ENCODE measurements at places on chromosomes 2 and 18.

GRCh38 chr2:167859676-167860075, 387.7 kb downstream of the STK39 start:
- no peak for DNase-seq

DNA sequence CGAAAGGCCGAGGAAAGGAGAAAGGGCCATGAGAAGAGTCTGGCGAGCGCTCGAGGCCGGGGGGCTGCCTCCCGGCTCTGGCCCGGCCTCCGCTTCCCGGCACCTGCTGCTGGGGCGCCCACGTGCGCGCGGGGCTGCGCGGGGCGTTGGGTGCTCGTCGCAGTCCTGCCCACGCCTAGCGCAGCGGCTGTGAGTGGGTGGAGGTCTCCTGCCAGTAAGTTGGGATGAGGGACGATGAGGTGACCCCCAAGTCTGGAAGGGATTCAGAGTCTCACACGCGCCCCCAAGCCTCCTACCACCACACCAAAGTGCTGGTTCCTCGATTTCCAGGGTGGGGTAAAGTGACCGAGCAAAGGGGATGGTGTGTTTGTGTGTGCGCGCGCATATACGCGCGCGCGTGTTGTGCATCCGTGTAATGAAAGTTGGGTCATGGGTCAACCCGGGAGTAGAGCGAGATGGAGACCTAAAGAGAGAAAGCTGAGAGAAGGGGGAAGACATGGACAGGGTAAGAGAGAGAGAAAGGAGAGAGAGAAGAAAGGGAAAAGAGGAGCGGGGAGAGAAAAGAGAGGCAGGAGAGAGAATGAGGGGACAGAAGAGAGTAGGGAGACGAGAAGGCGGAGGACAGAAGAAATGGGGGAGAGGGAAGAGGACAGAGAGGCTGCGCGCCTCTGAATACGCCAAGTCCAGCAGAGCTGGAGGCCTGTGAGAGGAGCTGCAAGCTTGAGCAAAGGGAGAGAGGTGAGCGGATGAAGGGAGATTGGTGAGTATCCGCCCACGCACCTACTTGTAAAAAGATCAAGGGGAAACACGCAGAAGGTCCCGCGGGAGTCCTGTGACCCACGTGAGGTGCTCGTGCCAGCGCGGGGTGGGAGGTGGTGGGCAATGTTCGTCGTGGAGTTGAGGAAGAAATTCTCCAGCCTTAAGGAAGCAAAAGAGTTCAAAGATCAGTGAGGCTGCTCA, 1.7 kb upstream of the NETO1 start:
- DNase-seq: no peak

DNA sequence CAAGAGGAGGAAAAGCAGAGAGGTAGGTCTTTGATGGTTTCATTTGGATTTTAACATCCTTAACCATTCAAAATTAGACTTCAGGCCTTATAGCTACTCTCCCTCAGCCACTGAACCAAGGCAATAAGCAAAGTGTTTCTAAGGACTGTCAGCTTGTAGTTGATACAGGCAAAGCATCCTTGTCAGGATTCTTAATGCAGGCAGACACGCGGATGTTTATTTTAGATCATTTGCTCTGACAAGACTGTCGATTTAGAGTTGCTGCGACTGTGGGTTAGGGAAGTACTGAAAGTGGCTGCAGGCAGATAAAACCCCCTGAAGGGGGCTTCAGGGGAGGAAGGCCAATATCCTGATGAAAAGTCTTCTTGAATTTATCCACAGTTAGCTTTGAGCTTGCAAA, 46.6 kb downstream of the CDH20 start:
- DNase-seq: no peak

DNA sequence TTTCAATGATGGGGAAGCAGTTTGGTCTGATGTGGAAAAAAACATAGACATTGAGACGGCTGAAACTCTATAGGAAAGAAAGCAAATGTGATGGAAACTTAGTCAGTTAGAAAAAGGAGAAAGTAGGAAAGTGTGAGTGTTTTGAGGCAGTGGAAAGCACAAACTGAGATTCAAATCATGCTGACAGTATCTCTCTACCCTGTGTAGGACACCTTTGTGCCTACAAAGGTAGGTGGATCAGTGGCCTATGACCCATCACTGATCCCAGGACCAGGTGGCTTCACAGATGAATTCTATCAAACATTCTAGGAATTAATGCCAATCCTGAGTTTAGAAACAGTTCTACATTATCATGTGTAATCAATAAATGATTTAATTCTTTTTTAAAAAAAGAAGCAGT, 57.1 kb downstream of the CD226 start:
- no peak for DNase-seq

- peak; percentile 8 for DNase-seq
Measured at GRCh38 chr18:25109484-25109883, 242.5 kb downstream of the ZNF521 start.

GRCh38 chr2:41000906-41001305, 549.0 kb upstream of the SLC8A1 start:
- no peak for DNase-seq

DNA sequence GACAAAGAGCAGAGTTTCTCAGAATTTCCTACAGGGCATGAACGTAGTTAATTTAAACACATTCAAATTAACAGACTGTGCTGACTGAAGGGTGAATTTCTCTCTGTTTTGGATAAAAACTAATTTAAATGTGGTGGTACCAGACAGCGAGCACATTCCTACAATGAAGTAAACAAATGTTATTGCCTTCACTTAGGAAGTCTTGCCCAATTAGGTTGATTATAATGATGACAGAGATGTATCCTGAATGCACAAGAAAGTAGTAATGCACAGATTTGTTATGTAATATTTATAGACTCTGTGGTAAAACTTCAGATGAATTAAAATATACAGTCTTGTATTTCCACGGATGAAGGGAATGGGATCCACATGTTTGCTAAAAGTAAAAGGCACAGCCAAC, 507.2 kb downstream of the EPHA4 start:
- DNase-seq: no peak

DNA sequence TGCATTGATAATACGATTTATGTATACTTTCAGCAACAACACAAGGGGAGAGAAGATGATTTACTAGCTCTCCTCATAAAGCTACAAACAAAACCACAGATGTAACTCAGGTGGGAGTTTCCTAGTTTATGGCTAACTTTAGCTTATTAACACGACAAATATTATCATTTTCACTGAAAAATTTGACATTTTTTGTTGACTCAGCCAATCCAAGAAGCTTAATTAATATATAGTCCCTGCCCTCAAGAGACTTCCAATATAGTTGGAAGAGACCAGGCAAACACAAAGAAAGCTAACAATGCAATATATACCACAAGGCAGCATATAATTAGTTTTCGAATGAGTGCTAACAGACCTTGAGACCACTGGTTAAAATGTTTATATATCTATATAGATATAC, 775 bp downstream of the WDR12 start:
- no peak for DNase-seq

DNA sequence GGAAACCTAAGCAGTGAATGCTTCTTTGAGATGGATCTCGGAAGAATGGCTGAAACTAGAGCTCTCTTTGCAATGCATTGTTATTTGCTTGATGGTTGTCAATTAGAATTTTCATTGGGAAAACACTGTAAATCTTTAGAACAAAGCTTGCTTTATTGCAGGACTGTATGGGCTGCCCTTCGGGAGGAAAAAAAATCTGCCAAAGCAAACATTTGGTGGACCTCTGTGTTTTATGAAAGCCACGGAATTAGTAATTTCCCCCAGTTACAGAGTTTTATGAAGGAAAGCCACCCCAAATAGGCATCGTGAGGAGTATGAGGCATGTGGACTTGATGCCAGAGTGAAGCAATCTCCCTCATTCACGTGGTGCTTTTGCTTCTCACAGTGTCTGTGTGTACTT, 33.5 kb downstream of the RHBDD1 start:
- DNase-seq: no peak

- no peak for DNase-seq
Measured at GRCh38 chr18:10022365-10022764, 108.5 kb downstream of the VAPA start.

- no peak for DNase-seq
Measured at GRCh38 chr18:78772360-78773302, 207.0 kb upstream of the SALL3 start.

GRCh38 chr2:147231081-147231480, 613.7 kb upstream of the ACVR2A start:
- no peak for DNase-seq

DNA sequence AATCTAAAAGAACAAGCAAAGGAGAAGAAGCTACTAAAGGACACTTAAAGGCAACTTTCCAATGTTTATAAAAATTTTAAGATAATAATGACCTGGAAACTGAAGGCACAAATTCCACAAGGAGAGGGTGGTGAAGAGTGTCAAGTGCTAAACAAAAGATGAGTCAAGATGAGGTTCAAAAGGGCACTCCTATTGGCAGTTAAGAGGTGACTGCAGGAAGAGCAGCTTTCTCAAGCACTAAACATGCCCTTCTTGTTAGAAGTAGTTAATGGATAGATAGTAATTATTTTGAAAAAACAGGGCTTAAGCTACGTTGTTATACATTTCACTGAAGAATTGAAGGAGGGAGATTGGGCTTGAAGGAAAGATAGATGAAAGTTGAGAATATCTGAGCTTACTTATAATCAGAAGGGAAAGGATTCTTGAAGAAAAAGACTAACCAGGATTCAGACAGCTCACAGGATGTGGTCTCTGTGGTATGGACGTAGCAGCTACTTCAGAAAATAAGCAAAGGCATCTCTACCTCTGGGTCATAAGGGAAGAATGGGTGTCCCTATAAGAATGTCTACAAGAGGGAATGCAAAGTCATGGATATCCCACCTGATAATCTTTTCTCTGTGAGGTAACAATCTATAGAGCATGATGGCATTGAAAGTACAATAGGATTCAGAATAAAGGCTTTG, 454.7 kb upstream of the SLC39A10 start:
- no peak for DNase-seq

DNA sequence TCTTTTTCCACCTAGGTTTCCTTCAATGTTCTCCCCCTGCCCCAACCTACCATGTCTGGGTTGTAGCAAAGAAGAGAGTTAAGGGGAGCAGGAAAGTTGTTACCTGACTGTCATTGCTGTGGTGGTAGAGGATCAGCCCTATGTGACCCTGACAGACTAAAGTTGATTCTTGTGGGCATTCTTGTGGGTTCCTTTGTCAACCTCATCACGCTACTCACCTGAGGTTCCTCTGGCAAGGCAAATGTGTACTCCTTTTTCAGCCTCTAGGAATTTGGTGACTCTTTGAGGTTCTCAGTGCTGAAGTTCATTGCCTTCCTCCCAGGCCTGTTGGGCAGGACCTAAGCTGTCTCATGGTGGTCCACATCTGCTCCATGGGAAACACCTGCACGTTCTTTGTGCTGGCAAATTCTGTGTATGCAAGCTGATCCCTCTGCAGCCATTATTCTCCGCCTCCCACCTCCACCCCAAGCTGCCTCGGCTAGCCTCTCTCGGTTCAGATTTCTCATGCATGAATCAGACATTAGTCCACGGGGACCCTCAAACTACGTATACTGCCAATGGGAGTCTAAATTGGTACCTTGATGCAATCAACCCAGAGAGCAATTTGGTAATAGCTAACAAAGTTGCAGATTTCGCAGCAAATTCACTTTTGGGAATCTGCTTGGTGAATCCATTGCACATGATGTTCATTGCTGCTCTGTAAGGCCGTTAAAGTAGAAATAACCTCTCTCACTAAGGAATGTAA, 1.5 kb upstream of the GMCL1 start:
- no peak for DNase-seq

GRCh38 chr2:133271105-133271504, 297.2 kb downstream of the NCKAP5 start:
- DNase-seq: no peak

DNA sequence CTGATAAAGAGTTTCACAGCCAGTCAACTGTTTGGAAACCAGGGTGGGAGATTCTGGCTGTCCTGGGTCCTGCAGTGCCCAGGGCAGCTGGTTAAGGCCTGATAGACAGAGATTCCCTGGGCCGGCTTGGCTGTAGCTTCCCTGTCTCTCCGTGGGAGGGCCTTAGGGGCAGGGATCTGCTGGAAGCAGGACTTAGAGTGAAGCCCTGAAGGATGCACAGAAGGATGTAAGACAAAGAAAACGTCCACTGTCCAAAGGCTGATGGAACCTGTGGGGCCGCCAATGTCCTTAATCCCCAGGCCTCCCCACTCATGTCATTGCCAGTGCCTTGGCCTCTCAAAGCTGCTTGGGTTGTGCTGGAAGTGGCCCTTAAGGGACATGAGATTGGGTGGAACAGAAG, 33.0 kb downstream of the MROH2A start:
- DNase-seq: no peak

- no peak for DNase-seq
Measured at GRCh38 chr2:205273148-205273547, 409.2 kb upstream of the NRP2 start.

DNA sequence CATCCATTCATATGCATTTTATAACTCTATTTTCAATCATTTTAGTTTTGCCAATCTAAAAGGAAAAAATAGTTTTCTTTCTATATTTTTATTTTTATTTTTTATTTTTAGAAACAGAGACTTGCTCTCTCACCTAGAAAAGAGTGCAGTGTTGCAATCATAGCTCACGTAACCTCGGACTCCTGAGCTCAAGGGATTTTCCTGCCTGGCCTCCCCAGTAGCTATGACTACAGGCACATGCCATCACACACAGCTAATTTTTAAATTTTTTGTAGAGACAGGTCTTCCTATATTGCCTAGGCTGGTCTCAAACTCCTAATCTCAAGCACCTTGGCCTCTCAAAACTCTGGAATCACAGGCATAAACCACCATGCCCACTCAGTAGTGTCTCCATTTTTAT, 125.5 kb upstream of the XIRP2 start:
- no peak for DNase-seq

DNA sequence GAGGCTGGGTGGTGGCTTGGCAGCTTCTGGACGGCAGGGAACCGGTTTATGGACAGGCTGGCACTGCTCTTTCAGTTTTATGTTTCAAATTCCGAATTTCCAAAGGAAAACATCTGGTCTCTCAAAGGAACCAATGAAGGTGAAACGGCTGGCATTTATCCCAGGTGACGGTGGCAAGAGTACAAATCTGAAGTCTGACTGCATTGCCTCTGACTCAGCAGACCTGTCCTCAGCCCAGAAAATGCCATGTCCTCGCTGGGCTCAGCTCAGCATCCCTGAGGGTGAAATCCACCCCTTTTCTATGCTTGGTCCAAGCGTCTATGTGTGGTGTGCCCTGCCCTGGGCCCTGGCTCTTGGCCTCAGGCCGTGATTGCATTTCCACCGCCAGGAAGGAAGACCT, 38.1 kb downstream of the NAPG start:
- no peak for DNase-seq
